T-helper 2 cell treated with Interferon-gamma antibody and Interleukin-4, amounts not matched to agents 100 ng/mL and 5 ng/mL, for 36 hours (primary cell): ENCODE measurements at places on chromosomes 4 and X. TPM values are rescaled to one million over a fixed set of nuclear protein-coding genes. Genes with fewer than 3 reads are reported as not detected.

The HSPA4L gene
- total RNA-seq = 0.80 and 1.4 TPM in 2 replicates

The DMRTC1B gene
- not detected in 2 replicates for total RNA-seq

The KIF4A gene
- total RNA-seq = 32.2 and 33.7 TPM in 2 replicates

The MND1 gene
- 20.9 and 21.1 TPM in 2 replicates for total RNA-seq

The VGLL1 gene
- total RNA-seq = not detected in 2 replicates

The RBM46 gene
- not detected in 2 replicates for total RNA-seq

The MRPL1 gene
- 36.5 and 49.9 TPM in 2 replicates for total RNA-seq

The TMPRSS11F gene
- not detected in 2 replicates for total RNA-seq

The MXRA5 gene
- not detected in 2 replicates for total RNA-seq

The BTK gene
- not detected in 2 replicates for total RNA-seq

The KCND1 gene
- 3.4 and 4.0 TPM in 2 replicates for total RNA-seq

The GPR143 gene
- not detected in 2 replicates for total RNA-seq

The FREM3 gene
- not detected in 2 replicates for total RNA-seq

The FGFR3 gene
- total RNA-seq = 0.30 and 0.91 TPM in 2 replicates

The ZDHHC15 gene
- total RNA-seq = 0.02 TPM in 1 of 2 replicates, not detected in the other

The LGI2 gene
- not detected in 2 replicates for total RNA-seq

The PRMT9 gene
- 9.2 and 9.5 TPM in 2 replicates for total RNA-seq

The ZNF674 gene
- 4.1 and 4.7 TPM in 2 replicates for total RNA-seq

The AWAT2 gene
- not detected in 2 replicates for total RNA-seq

The TRAM1L1 gene
- not detected in 2 replicates for total RNA-seq

The PNMA5 gene
- 0.09 and 0.14 TPM in 2 replicates for total RNA-seq

The GAGE12E gene
- total RNA-seq = not detected in 2 replicates

The BANK1 gene
- total RNA-seq = 0.11 and 0.23 TPM in 2 replicates

The RHOXF1 gene
- total RNA-seq = not detected in 2 replicates

The RHOXF2B gene
- total RNA-seq = not detected in 2 replicates

The ZCCHC18 gene
- 0.20 and 0.48 TPM in 2 replicates for total RNA-seq

The TLL1 gene
- not detected in 2 replicates for total RNA-seq

The TXK gene
- 5.0 and 6.8 TPM in 2 replicates for total RNA-seq

The CCDC160 gene
- total RNA-seq = not detected in 2 replicates

The ITGB1BP2 gene
- total RNA-seq = 5.6 and 7.8 TPM in 2 replicates

The SH2D1A gene
- total RNA-seq = 45.9 and 47.7 TPM in 2 replicates

The FAM47A gene
- total RNA-seq = not detected in 2 replicates

The ALPK1 gene
- total RNA-seq = 9.0 and 9.6 TPM in 2 replicates

The CLGN gene
- total RNA-seq = 0.18 and 0.43 TPM in 2 replicates

The USP17L15 gene
- total RNA-seq = not detected in 2 replicates

The SMC1A gene
- 130 and 142 TPM in 2 replicates for total RNA-seq

The BRS3 gene
- total RNA-seq = not detected in 2 replicates

The TRIM2 gene
- 0.23 and 0.57 TPM in 2 replicates for total RNA-seq

The GSPT2 gene
- 12.4 and 13.2 TPM in 2 replicates for total RNA-seq

The SH3BGRL gene
- total RNA-seq = 72.3 and 76.2 TPM in 2 replicates

The ACOX3 gene
- 12.2 and 13.5 TPM in 2 replicates for total RNA-seq

The AMBN gene
- not detected in 2 replicates for total RNA-seq

The CCNA2 gene
- total RNA-seq = 85.0 and 88.3 TPM in 2 replicates

The MAGEC2 gene
- total RNA-seq = not detected in 2 replicates

The AP1AR gene
- 12.7 and 13.7 TPM in 2 replicates for total RNA-seq

The DRP2 gene
- total RNA-seq = 0.82 TPM in 2 replicates

The THAP6 gene
- 13.7 and 19.2 TPM in 2 replicates for total RNA-seq

The TCEAL5 gene
- not detected in 2 replicates for total RNA-seq

The CENPI gene
- 24.3 and 26.2 TPM in 2 replicates for total RNA-seq

The GC gene
- total RNA-seq = not detected in 2 replicates
